ENCODE measurements at places on chromosomes 12 and 14.

DNA sequence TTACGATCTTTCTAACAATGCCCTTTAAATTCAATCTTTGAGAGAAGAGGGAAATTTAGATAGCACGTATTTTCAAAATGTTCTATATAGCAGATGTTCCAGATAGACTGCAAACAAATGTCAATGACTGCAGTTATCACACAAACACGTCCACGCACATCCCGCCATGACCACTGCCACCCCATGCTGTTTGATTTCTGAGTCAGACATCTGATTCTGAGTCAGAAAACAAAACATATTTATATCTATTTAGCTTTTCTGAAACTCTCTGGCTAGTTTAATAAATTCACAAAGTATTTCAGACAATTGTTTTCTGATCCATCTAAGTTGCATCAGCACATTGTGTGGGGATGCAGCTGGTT, 105.9 kb upstream of the BCAT1 start:
- peak; percentile 44 for DNase-seq

DNA sequence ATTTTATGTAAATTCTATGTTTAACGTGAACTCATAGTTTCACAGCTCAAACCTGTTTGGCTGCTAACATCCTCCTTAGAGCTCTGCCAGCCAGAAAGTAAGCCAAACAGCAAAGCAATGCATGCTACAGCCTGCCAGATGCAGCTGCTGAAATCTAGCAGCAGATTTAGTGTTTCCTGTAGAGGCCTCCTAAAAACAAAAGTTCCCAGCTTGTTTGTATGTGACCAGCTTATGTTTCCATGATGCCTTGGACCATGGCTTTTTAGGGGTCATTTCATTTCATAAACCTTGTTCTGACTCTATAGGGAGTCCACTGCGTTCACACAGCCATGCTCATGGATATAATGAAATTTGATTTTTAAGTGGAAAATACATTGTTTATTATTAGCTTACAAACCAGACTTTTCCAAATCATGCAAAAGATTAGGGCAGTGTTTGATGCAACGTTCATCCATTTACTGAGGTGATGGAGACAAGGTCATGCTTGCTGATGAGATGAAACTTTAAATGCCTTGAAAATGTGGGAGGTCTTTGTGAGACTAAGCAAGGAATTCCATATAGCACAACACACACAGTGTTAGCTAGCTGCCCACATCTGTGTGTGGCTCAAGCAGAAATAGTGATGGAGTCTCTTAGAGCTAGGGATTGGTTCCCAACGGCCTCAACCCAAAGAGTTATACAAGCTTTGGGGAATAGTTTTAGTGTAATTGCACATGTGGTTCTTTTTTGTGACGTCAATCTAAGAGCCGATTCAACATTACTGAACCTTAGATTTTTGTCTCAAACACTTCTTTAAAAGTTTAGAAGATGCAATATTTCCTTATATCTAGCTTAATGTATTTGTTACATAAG, 157.5 kb upstream of the LRIG3 start:
- no peak for DNase-seq

GRCh38 chr12:109714141-109714912, 702 bp downstream of the FAM222A start:
- DNase-seq = peak; percentile 55

- DNase-seq = no peak
Measured at GRCh38 chr12:126051611-126052107, 986.4 kb downstream of the AACS start.

GRCh38 chr14:23571701-23572523, 4.3 kb upstream of the AP1G2 start:
- no peak for DNase-seq

DNA sequence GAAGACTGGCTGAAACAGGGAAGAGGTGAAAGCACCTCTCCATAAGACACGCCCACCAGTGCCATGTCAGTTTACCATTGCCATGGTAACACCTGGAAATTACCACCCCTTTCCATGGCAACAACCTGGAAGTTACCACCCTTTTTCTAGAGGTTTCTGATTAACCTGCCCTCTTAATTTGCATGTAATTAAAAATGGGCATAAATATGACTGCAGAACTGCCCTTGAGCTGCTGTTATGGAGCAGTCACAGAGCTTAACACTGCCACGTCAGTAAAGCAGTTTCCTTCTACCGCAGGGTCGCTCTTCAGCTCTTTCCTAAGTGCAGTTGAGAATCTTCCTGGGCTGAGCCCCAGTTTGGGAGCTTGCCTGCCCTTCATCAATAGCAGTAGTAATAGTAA, 55.2 kb downstream of the RASSF3 start:
- no peak for DNase-seq

- DNase-seq = no peak
Measured at GRCh38 chr14:65329911-65330310, 82.6 kb upstream of the FUT8 start.

GRCh38 chr12:4140581-4141301, 132.8 kb upstream of the CCND2 start:
- no peak for DNase-seq

- no peak for DNase-seq
Measured at GRCh38 chr14:43872222-43872621, 634.9 kb downstream of the FSCB start.

DNA sequence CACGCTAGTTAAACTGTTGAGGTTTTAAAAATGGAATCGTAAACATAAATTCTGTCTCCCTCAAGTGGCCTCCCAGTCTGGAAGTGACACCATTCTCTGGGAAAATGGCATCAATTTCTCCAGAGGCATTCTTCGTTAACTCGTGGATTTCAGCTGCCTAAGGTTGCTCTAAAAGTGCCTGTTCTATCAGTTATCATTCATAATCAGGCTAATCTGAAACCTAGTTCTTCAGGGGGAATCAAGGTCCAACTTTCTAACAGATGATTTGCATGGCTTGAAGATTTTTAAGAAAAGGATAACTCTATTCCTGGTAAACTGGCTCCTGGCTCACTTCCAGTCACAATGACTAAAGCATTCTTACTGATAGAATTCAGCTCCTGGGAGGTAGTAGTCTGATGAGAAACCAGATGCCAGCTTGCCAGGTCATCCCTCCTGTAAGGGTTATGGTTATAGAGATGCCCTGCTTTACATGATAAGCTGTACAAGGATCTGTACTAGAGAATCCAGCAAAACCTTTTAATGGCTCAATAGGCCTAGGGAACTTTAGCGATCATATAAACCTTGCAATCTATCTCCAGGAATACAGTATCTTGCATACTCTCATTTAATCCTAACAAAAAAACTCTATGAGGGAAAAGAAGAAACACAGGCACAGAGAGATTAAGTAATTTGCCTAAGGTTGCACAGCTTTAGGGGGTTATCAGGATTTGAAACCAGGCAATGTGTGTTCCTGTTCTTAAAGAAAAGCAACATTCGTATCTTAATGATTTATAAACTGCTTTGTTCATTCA, 1.5 kb downstream of the L3HYPDH start:
- DNase-seq = no peak

- DNase-seq = no peak
Measured at GRCh38 chr14:72921396-72921795, 4.9 kb upstream of the DCAF4 start.

GRCh38 chr12:80761838-80762237, 45.1 kb downstream of the MYF5 start:
- DNase-seq = no peak
